ENCODE measurements at places on chromosomes 11 and 22.
A peak's percentile ranks its signal among the peaks of the same experiment; 100 is the strongest.

DNA sequence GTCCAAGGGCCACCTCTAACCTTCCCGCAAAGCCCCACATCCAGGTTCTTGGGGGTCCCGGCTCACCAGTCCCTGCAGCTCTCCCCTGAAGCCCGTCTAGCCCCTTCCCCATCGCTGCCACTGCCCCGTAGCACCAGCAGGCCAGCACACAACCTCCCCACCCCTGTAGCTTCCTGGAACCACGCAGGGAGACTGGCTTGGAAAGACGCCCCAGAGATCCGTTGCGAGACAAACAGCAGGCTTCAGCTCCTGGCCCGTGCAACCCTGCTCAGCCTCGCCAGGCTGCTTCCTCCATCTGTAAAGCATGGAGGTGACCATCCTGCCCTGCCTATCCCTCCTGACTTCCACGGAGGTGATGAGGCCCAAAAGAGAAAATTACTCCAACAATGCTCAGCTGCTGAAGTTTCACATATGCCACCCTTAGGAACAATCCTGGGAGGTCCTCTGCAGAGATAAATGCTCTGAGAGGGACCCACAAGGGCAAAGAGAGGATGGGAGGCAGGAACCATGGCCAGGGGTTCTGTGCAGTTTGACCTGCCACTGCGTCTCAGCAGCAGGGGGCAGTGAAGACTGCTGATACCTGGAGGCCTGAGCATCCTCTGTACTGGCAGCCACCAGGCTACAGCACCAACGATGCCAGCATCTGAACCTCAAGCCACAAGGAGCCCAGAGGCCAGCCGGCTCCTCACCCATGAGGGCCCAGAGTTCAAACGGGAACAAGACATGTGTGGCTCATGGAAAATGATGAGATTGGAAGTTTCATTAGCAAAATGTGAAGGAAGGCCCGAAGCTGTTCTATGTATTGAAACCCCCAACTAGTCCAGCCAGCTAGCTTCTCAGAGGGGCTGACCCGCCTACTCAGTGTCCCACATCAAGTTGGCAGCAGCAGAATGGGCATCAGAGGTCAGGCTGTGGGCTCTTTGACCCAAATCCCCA, 16.1 kb downstream of the DGCR2 start:
- no peak for DNase-seq

DNA sequence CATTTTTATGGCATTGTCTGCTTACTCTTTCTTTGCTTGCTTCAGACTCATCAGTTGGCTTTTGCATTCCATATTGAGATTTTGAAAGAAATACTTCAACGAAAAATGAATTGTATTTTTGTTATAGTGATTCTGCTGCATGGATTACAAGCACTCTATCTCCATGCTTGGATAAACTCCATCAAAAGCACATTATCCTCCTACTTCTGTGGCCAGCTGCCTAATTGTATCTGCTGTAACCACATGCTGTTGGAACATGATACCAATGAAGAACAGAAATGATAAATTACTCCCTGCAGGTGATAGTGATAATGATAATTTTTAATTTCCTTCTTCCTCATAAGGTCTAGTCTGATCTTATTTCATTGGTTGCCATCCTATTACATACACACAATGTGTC, 100.8 kb downstream of the PRMT3 start:
- peak; percentile 28 for DNase-seq

DNA sequence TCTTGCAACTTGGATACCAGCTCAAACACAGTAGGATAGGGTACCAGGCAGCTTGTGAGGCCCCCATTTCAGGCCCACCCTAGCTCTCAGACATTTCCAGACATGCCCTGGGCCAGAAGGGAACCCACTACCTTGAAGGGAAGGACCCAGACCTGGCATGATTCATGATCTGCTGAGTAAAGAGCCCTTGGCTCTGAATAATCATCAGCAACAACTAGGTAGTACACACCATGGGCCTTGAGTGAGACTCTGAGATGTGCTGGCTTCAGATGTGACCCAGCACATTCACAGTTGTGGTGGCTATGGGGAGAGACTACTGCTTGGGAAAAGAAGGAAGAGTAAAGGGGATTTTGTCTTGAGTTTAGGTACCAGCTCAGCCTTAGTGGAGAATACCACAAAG, 23.6 kb downstream of the JRKL start:
- DNase-seq: no peak

DNA sequence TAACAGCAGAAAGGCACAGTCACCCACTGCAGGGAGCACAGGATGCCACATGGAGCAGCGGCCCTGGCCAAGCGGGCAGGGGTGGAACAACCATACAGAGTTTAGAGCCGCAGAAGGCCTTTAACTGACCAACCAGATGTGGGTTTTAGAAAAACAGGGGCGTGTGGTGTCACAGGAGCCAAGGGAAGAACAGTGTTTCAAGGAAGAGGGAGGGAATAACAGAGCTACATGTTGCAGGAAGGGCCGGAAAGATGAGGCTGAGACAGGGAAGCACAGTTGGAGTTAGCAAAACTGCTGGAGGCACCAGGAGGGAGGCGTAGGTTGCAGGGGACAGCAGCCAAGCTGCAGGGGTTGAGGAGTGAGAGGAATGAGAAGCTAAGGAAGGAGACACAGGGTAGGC, 7.8 kb upstream of the NAA40 start:
- no peak for DNase-seq

- DNase-seq: no peak
Measured at GRCh38 chr11:69582756-69583467, 58.0 kb upstream of the CCND1 start.
